Mucosa of descending colon (tissue), 3 donors: ENCODE measurements at places on chromosomes 3 and 15.

- DNase-seq, result no peak
Observed at GRCh38 chr3:57788624-57789018, 32.5 kb downstream of the SLMAP start.

DNA sequence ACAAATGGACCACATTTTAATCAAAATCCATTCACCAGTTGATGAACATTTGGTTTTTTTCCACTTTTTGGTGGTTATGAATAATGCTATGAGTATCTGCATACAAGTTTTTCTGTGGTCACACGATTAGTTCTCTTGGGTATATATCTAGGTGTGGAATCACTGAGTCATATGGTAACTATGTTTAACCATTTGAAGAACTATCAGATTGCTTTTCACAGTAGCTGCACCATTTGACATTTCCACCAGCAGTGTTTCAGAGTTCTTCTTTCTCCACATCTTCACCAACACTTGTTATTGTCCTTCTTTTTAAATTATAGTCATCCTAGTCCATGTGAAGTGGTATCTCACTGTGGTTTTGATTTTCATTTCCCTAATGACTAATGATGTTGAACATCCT, 33.3 kb upstream of the ATG7 start:
- DNase-seq, result no peak

DNA sequence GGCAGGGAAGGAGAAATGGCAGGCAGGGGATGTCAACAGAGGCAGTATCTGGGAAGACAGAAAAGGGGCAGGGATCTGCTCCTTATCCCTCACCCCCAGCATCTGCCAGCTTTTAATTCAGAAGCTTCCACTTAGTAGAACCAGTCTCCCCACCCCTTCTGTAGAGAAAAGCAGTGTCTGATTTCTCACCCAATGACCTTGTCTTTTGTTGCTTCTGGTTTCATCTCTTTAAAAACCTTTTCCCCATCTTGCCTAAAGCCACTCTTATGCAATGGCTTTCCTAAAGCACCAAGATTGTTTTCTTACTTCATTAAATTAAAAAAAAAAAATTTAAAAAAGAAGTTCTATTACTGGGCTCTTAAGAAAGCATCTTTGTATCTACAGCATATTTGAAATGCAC, 27.8 kb downstream of the ARHGEF3 start:
- DNase-seq, result no peak

- DNase-seq, result no peak
Observed at GRCh38 chr3:76679541-76679940, 360.4 kb upstream of the ROBO2 start.

- no peak for DNase-seq
Observed at GRCh38 chr3:178088963-178089362, 447.3 kb upstream of the KCNMB2 start.

DNA sequence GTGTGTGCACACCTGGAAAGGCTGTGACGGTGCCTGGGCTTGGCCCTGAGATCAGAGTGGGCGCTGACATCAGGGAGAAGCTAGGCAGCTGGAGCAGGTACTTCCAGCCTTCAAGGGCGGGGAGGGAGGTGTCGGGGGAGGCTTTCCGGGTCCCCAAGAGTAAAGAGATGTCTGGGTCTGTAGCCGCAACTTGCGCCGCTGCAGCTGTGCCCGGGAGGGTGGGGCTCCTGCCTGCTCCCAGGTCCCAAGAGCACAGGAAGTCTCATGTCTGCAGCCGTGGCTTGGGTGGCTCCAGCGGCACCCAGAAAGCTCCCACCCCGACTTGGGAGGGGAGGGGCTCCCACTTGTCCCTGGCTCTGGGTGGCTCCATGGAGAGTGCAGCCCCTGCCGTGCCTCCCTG, 103.2 kb upstream of the BNIP2 start:
- no peak for DNase-seq

DNA sequence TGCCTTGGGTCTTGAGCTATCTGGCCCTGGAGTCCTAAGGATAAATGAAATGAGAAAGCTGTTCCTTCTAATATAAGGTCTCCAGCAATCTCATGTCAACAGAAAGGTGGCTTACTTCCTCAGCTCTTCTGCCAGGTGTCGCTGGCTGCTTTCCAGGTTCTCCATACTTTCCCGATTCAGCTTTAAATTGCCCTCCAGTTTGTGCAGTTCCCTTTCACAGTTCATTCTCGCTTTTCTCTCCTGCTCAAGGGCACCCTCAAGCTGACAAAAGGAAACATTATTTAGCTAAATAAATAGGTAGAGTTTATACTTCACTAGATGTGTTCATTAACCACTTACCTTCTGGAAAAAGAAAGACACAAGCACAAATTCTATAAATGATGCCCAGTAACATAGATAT, 73.0 kb downstream of the MYH15 start:
- DNase-seq, result peak; percentile 63

DNA sequence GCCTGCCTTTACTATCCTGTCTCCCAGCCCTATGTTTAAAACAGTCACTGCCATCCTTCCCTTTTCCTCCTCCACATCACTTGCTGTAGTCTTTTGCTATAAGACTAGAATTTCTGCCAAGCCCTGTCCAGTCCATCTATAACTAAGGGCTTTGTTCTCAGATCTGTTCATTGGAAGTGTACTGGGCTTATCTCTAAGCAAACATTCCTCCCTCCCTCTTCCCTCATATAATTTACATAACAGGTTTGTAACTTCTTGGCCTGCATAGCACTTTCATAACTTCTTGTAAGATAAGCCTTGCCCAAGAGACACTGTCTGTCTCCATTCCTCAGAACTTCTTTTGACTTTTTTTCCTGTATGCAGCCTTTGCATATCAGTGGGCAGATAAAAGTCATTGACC, 16.7 kb downstream of the TPRG1 start:
- DNase-seq, result no peak

DNA sequence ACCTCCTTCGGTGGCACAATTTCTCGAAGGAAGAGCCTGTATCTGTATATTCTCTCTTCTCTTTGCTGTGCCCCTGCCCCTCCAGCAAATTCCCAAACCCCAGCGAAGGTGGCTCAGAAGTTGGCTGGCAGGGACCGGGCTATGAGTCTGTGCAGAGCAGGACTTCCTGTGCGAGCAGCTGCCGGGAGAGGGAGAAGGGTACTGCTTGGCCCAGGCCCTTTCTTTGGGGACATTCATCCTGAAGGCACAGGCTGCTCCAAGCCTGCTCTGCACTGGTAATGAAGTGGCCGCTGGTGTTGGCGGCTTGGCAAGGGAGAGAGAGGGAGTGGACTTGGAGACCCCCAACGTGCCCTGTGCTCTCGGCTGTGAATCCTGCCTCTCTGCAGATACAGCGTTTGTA, 1.5 kb downstream of the SLC6A11 start:
- no peak for DNase-seq

DNA sequence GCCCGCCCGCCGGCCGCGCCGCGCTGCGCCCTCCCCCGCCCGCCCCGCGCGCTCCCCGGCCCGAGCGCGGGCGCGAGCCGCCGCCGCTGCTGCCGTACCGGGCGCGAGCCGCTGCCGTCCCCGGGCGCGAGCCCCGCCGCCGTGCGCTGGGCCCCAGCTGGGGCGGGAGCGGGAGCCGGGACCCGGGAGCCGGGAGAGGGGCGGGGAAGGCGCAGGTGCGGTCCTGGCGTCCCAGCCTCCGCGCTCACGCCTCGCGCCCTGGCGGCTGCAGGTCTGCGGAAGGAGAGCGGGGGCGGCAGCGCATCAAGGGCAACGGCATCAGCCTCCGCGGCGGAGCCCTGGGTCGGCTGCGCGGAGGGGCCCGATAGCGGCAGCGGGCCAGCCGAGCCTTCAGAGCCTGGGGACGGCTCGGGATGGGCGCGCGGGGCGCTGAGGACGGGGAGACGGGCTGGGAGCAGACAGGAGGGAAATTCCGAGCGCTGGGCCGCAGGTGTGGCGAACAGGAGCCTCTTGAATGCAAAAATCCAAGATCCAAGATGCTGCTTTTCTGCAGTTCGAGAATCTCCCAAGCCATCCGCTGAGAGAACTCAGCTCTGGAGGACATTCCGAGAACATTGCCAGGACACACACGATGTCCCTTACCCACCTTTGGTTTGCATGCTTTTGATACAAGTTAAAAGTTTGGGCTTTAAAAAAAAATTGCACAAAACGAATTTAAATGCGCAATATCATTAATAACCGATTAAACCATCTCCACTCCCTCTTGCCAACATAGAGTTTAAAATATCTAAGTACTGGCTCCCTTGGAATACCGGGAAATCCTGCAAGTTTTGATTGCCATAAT, 251.1 kb downstream of the TJP1 start:
- DNase-seq, result peak; percentile 77

DNA sequence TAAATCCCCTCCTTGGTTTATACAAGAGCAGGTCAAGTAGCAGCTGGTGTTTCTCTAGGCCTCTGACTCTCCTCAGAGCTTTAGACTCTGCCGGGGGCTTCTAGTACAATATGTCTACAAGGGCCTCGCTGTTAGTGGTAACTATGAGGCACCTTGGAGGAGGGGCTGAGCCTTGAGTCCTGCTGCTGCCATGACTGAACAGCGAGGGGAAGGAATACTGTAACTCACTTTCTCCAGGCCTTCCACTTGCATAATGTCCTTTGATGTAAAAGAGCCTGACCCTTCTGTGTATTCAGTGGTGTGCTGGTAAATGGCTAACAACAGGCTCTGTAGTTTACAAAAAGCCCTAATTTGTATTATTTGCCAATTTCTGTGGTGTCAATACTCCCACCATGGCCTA, 27.8 kb downstream of the DRD3 start:
- DNase-seq, result no peak

- DNase-seq, result no peak
Observed at GRCh38 chr3:128620268-128620691, 30.3 kb downstream of the RPN1 start.
